ENCODE measurements at places on chromosomes 2 and 18. TPM values are rescaled to one million over a fixed set of nuclear protein-coding genes. Genes with fewer than 3 reads are reported as not detected.

GAL3ST2 gene
- 2.6 TPM for total RNA-seq

DAW1 gene
- not detected for total RNA-seq

- no peak overlapping the region for H3K27ac ChIP-seq
- no peak for DNase-seq
- no peaks in the 10 kb centered on the region for H3K36me3 ChIP-seq
- no peak overlapping the region for H3K4me3 ChIP-seq
These were observed 323.0 kb downstream of the TXNL1 start for GRCh38 chr18:56315363-56315762.

DNA sequence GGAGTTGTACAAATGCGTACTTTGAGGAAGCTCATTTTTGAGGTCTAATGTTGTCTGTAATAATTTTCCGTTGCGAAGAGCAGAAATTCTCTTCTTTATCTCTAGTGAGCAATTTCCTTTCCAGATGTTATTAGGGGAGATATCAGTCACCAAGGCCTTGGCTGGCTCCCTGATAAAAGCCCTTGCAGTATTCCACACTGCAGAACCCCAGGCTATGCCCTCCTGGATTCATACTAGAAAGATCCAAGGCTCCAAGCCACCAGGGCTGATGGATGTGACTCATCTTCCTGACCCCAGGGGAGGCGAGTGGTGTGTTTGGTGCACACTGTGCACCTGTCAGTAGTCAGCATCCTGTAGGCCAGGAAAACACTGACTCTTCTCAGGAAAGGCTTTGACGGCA, 34.7 kb downstream of the INO80C start:
- H3K36me3 ChIP-seq: no peaks in the 10 kb centered on the region
- H3K4me3 ChIP-seq: no peak overlapping the region
- no peaks in the 10 kb centered on the region for H3K4me1 ChIP-seq
- H3K27ac ChIP-seq: no peak overlapping the region

LRRC30 gene
- not detected for total RNA-seq

DNA sequence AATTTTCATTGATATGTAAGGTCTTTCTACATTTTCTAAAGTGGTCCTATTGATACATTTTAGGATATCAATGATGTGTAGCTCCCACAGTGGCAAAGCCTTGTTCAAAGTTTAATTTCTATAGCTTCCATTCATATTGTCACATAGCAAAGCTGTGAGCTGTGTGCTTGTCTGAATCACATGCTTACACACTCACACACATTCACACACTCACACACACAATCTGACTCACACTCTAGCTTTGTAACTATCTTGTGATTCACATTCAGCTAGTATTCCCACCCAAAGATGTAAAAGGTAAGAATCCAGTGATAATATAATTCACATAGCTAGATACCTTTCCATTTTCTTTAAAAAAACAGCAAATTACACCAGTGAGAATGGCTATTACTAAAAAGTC, 58.7 kb downstream of the MAPRE2 start:
- H3K4me1 ChIP-seq: no peaks in the 10 kb centered on the region
- H3K27me3 ChIP-seq: no peaks in the 10 kb centered on the region
- no peak overlapping the region for H3K4me3 ChIP-seq

CCDC148 gene
- total RNA-seq: 1.4 TPM

DNA sequence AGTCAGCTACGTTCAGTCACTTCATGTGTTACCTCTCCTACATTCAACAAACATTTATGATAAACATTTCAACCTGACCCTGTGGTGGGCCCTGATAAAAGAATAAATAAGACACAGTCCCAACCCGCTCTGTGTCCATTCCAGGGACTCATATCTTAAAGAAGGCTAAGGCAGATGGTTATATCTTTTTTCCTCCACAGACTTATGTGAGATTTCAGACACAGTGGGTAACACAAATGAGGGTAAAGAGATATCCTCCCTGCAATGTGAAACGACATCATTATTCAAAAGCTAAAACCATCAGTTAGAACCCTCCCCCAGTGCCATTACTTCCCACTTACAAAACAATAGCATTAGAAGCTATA, 11.1 kb upstream of the HNRNPLL start:
- no peak for DNase-seq
- no peaks in the 10 kb centered on the region for H3K4me1 ChIP-seq
- H3K4me3 ChIP-seq: no peak overlapping the region
- no peak overlapping the region for H3K27ac ChIP-seq

FAP gene
- total RNA-seq: 36.0 TPM

GRCh38 chr2:109601783-109602182, 12.0 kb downstream of the SEPTIN10 start:
- H3K4me3 ChIP-seq: no peak overlapping the region
- no peak for DNase-seq
- H3K4me1 ChIP-seq: no peaks in the 10 kb centered on the region
- no peaks in the 10 kb centered on the region for H3K27me3 ChIP-seq
- no peak overlapping the region for H3K27ac ChIP-seq

DNA sequence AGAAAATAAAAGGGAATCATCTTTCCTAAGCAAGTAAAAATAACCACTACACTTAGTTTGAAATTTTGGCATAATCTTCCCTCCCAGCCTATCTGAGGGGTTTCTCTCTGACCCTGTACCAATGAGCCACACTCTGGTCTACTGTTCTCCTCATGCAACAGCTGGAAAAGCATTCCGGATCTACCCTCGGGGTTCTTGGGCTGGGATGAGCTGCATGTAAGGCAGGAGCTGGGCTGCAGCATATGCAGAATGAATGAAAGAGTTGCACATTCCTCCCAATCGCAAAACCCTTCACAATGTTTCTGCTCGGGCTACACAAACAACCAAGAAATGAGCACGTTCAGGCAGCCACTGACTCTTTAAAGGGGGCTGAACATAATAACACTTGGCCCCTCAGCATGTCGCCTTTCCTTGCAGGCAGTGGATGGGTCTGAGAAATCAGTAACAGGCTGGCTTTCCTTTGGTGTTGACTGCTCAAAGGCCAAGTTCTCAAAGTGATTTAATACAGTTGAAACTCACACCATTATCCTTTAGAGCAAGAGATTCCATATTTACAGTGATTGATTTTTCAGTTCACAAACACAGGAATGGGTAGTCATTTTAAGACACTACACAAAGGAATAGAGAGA, 180.4 kb upstream of the ZFP36L2 start:
- H3K27ac ChIP-seq: no peak overlapping the region
- H3K4me1 ChIP-seq: no peaks in the 10 kb centered on the region
- no peaks in the 10 kb centered on the region for H3K27me3 ChIP-seq
- no peaks in the 10 kb centered on the region for H3K36me3 ChIP-seq
- H3K4me3 ChIP-seq: no peak overlapping the region

SPAG16 gene
- total RNA-seq: 42.0 TPM

ANKRD62 gene
- not detected for total RNA-seq

GRCh38 chr18:44516450-44516849, 164.2 kb upstream of the SETBP1 start:
- no peak for DNase-seq
- H3K4me1 ChIP-seq: no peaks in the 10 kb centered on the region
- H3K4me3 ChIP-seq: no peak overlapping the region
- no peaks in the 10 kb centered on the region for H3K36me3 ChIP-seq
- H3K27me3 ChIP-seq: no peaks in the 10 kb centered on the region
- H3K27ac ChIP-seq: no peak overlapping the region

UGT1A4 gene
- not detected for total RNA-seq

Data from breast epithelium (tissue), 4 donors.